Stimulated activated CD4-positive, alpha-beta T cell treated with anti-CD3 and anti-CD28 coated beads, Interleukin-2, amount 100 ng/mL, for 48 hours (primary cell): ENCODE measurements at places on chromosomes 7 and 10.
A peak's percentile ranks its signal among the peaks of the same experiment; 100 is the strongest.

DNA sequence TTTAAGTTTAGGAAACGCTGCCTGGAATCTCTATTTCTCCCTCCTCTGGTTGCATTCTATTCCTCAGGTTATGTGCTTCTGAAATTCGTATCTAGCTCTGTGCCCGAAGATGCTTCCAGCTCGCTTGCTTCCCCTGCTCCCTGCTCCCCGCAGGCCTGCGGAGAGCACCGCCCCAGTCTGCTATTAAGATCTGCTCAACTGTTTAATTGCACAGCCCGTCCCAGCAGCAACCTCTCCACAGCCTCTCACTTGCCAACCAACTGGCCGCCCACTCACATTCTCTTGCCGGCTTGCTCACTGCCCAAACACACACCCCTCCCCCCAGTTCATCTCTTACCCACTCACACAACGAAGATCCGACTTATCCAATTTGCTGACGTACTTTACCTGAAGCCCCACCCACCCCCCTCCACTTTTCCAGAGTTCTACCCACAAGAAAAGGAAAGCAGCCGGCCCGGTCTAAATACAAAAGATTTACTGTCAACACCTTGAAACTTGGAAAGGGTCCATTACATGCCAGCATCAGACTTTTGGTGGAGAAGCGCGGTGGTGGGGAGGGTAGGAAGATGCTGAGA, 167.3 kb upstream of the KLF14 start:
- no peak for DNase-seq

- DNase-seq = no peak
Measured at GRCh38 chr7:14851610-14852009, 50.9 kb downstream of the DGKB start.

GRCh38 chr10:106672517-106673175, 491.9 kb downstream of the SORCS1 start:
- no peak for DNase-seq

GRCh38 chr10:31914370-31914769, 14.3 kb downstream of the ARHGAP12 start:
- no peak for DNase-seq

- DNase-seq = no peak
Measured at GRCh38 chr7:7795630-7796121, 77.3 kb upstream of the RPA3 start.

DNA sequence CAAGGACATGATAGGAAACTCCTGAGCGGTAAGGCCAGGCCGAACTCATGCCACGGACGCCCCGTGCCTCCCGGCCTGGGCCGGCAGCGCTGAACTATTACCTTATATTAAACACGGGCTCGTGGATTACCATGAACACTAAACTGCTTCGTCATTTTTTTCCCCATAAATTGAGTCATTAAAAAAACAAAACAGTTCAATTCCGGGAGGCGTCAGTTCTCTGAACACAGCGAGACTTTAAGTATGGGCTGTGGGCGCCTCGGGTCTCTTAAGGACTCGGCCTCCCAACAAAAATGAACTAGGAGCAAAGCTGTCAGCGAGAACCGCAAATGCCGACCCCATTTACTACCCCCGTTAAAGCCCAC, 519 bp downstream of the PITRM1 start:
- no peak for DNase-seq

DNA sequence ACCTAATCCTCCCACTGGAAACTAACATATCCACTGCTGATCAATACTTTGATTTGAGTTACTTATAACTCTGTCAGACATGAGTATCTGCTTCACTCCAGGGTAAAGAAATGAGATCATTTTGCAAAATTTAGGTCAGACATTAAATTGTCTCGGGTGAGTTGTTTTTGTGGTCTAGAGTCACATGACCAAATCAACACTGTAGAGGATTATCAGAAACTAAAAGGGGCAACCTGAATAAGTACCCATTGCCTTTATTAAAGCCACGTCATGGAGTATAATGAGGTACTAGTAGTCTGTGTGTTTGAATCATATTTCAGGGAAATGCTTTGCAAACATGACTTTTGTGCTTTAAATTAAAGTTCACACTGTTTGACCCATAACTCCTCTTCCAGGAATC, 107.7 kb upstream of the ADO start:
- DNase-seq = no peak

DNA sequence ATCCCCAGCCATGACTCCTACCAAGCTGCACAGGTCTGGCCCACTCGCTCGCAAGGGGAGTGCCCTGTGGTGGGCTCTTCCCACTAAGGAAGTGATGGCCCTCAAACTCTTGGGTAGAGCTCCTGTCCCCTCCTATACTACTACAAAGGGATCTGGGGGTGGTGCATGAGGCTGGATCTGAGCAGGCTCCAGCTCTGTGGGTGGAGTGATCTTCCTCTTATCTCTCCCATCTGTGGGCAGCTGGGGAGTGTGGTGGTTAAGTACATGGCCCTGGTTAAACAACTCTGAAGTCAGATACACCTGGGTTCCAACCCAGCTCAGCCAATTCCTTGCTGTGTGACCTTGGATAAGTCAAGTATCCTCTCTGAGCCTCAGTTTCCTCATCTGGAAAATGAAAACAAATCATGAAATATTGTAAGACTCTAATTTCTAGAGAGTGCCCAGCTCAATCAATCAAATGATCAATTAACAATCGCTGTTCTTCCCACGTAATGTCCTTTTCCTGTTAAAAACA, 17.4 kb downstream of the DDIT4 start:
- DNase-seq = no peak

GRCh38 chr10:26251925-26252324, 35.4 kb downstream of the GAD2 start:
- DNase-seq = no peak

DNA sequence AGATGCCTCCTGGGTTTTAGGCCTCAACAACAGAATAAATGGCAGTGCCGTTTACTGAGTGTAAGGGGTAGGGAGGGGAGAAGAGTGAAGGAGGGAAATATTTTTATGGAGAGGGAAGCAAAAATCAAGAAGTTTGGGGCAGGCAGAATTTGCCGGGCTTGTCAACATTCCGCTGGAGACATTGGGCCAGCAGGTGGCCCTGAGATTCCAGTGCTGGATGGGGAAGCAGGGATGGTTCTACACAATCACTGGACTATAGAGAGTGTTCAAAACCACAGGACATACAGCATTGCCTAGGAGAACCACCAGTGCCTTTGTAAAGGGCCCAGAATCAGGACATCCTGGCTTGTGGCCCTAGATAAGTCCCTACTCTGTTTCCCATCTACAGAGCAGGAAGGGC, 598.6 kb upstream of the MGMT start:
- no peak for DNase-seq

- DNase-seq = no peak
Measured at GRCh38 chr7:1257221-1257620, 24.5 kb downstream of the UNCX start.

GRCh38 chr10:33596422-33596821, 262.0 kb upstream of the NRP1 start:
- DNase-seq = no peak

GRCh38 chr7:74495112-74496086, 41.7 kb downstream of the GTF2IRD1 start:
- no peak for DNase-seq

GRCh38 chr7:117135553-117135891, 182.2 kb downstream of the ST7 start:
- no peak for DNase-seq

GRCh38 chr7:22759721-22760120, 32.7 kb downstream of the IL6 start:
- DNase-seq = no peak

GRCh38 chr7:55502858-55503440, 69.4 kb downstream of the VOPP1 start:
- no peak for DNase-seq

DNA sequence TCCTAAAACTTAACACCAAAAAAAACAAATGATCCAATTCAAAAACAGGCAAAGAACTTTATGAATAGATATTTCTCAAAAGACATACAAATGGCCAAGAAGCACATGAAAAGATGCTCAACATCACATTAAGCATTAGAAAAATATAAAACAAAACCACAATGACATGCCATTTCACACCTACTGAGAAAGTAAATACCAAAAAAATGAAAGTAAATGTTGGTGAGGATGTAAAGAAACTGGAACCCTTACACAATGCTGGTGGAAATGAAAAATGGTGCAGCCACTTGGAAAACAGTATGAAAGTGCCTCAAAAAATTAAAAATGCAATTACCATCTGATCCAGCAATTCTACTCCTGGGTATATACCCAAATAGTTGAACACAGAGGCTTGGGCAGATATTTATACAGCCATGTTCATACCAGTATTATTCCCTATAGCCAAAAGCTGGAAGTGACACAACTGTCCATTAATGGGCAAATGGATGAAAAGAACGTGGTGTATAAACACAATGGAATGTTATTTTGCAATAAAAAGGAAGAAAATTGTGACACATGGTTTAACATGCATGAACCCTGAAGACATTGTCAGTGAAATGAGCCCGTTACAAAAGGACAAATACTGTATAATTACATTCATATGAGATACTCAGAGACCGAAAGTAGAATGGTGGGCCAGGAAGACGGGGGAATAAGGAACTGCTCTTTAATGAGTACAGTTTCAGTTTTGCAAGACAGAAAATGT, 89.0 kb downstream of the JMJD1C start:
- no peak for DNase-seq

DNA sequence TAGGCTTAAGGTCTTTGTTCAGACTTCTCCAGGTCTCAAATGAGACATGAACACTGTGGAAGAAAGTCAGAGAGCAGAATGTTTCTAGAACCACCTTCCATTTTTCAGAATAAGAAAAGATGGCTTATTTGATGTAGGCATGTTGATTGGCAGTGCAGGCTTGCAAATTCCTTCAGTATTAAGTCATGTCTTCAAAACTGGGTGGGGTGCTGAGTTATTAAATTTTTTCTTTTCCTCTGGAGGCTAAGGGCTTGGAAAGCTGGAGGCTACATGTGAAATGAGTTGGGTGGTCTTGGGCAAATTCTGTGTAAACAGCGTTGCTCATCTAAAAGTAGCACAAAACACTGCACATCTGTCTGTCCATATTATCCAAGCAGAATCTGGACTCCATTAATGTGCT, 62.8 kb downstream of the PRTFDC1 start:
- no peak for DNase-seq

GRCh38 chr10:132142396-132143161, 44.2 kb upstream of the DPYSL4 start:
- DNase-seq = peak; percentile 51

GRCh38 chr10:110561292-110561691, 6.2 kb upstream of the SMC3 start:
- no peak for DNase-seq

- no peak for DNase-seq
Measured at GRCh38 chr10:71312811-71313789, 6.0 kb upstream of the SLC29A3 start.

DNA sequence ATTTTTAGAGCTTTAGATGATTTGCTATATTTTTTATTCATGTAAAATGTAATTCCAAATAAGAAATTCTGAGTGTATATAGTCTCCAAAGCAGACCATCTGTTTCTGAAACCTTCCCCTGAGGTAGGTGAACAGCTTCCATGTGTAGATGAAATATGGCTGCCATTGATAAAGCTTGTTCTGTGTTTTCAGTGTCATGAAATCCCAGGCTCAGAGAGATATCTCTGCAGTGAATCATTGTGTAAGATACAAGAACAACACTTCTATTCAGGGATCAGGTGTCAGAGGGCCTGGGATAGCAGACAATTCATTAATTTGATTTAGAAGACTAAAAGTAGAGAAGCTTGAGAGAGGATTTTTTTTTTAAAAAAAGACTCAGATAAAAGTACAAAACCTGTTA, 29.1 kb downstream of the ACTA2 start:
- no peak for DNase-seq

GRCh38 chr7:120272701-120273475, at the start of gene KCND2:
TSS of gene KCND2 (plus strand) at chr7:120273175.
- no peak for DNase-seq

DNA sequence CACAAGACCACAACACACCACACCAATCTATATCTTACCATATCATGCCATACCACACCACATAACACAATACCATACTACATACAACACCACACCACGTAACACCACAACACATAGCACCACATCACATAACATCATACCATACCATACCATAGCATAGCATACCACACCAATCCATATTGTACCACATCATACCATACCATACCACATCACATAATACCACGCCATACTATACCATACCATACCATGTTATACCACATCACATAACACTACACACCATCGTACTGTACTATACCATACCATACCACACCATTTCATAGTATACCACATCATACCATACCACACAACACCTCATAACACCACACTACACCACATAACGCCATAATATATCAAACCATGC, 335.2 kb upstream of the VWC2 start:
- no peak for DNase-seq

DNA sequence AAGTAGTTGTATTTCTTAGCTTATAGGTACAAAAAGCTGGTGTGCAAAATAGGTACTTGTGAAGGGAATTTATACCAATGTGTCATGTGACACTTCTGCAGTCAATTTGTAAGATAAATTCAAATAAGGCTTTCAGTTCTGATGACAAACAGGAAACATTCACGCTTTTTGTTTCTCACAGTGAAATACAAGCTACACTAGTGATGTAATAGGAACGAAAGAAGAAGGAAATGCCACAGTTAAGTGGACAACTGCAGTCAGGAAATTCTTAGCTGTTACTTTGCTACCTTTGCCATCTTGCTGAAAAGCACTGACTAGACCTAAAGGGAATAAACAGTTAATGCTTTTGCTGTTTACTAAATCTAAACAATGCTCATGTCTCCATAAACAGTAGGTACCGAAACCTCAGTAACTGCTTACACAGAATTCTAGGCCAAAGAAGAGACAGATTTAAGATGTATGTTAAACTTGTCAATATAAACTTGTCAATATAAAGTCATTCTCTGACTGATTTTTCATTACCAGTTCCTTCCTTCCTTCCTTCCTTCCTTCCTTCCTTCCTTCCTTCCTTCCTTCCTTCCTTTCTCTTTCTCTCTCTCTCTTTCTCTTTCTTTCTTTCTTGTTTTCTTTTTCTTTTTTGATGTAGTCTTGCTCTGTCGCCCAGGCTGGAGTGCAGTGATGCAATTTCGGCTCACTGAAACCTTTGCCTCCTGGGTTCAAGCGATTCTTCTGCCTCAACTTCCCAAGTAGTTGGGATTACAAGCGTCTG, 10.1 kb downstream of the OTUD1 start:
- DNase-seq = no peak

DNA sequence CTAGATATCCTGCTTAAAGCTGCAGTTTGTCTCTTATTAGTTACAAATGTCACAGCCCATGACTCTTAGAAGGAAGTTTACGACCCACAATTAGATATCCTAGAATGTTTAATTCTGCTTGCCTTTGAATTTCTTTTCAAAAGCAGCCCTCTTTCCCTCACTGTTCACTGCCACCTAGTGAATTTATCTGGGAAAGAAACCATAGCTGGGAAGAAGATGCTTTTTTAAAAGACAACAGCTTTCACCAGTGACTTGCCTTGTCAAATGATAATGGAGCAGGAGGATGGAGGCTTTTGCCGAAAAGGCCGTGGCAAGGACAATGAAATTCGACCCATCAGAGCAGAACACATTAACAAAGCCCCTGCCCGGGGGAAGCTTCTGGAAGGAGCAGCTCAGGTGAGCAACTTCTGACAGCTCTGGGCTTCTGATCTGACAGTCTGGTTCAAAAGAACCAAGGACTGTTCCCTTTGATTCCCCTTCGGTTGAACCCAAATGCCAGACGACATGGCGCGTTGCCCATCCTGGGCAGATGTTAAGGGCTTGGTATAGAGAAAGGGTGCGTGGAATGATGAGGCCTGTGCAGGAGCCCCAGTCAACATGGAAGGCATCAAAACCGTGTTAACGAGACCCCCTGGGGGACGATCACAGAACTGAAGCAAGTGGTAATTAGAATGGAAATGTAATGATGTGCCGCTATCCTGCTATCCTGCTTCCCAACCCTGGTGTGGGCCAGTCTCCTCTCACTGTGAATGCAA, 236.8 kb downstream of the FRMD4A start:
- no peak for DNase-seq

- no peak for DNase-seq
Measured at GRCh38 chr7:105046414-105046813, 32.4 kb downstream of the KMT2E start.
